ENCODE measurements at places on chromosomes 11 and 22. TPM values are rescaled to one million over a fixed set of nuclear protein-coding genes. Genes with fewer than 3 reads are reported as not detected.

DNA sequence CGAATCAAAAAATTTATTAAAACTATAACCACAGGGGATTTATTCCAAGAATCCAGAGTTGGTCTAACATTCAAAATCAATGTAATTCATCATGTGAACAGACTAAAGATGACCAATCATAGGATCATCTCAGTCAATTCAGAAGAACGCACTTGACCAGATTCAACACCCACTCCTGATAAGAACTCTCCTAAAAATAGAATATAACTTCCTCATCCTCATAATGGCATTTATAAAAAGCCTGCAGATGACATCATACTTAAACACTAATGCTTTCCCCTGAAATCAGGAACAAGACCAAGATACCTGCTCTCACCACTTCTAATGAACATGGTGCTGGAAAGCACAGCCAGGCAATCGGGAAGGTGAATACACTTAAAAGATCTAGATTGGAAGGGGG is 10.5 kb upstream of the MUC2 start:
- peaks cover 5% of the 10 kb centered on the region for H3K4me1 ChIP-seq
- H3K27ac ChIP-seq = no peak overlapping the region
- peaks cover 33% of the 10 kb centered on the region for H3K27me3 ChIP-seq
- DNase-seq = no peak
- no peak overlapping the region for H3K4me3 ChIP-seq

IGLL1 gene
- not detected for total RNA-seq

GRCh38 chr11:128179039-128179438 is 408.3 kb downstream of the ETS1 start:
- peaks cover 20% of the 10 kb centered on the region for H3K27me3 ChIP-seq
- H3K36me3 ChIP-seq = no peaks in the 10 kb centered on the region
- H3K27ac ChIP-seq = no peak overlapping the region
- H3K4me3 ChIP-seq = no peak overlapping the region
- DNase-seq = no peak

CSNK2A3 gene
- total RNA-seq = 1.3 TPM

MFRP gene
- not detected for total RNA-seq

DNA sequence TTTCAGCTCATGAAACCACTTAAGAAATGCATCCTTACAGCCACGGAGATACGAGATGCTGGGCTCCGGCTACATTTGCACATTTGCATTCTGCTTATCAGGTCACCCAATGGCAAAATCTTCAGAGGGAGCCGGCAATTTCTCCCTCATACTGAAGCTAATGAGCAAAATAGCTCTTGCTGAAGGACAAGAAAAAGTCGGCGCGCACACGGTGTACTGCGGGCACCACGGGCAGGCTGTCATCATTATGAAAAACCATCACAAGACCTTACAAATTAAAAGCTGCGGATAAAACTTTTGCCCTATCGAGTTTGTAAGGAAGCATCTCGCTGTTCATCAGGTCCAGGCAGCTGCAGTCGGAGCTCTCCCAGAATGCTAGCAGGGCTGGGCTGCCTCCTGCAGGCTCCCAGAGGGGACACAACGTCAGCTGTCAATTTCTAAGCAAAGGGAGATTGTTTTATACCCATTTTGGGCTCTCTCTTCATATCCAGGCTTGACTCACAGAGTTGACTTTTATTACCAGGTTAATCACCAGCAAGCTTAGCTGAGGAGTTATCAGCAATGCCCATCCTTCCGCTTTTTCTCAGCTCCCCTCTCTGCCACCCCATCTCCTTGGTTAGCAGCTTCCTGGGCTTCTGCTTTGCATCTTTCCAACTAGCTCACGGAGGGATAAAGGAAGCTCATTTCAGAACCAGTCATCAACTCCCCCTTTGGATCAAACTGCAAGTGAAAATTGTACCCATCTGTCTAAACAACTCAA is 375.1 kb downstream of the OPCML start:
- H3K4me3 ChIP-seq = no peak overlapping the region
- H3K27ac ChIP-seq = no peak overlapping the region
- peaks cover 3% of the 10 kb centered on the region for H3K4me1 ChIP-seq

UPB1 gene
- 0.75 TPM for total RNA-seq

LRRC10B gene
- total RNA-seq = 2.0 TPM

- no peaks in the 10 kb centered on the region for H3K27me3 ChIP-seq
- H3K4me3 ChIP-seq = no peak overlapping the region
- no peak overlapping the region for H3K27ac ChIP-seq
Observed at GRCh38 chr22:46640293-46641055, 20.3 kb downstream of the GRAMD4 start.

DNA sequence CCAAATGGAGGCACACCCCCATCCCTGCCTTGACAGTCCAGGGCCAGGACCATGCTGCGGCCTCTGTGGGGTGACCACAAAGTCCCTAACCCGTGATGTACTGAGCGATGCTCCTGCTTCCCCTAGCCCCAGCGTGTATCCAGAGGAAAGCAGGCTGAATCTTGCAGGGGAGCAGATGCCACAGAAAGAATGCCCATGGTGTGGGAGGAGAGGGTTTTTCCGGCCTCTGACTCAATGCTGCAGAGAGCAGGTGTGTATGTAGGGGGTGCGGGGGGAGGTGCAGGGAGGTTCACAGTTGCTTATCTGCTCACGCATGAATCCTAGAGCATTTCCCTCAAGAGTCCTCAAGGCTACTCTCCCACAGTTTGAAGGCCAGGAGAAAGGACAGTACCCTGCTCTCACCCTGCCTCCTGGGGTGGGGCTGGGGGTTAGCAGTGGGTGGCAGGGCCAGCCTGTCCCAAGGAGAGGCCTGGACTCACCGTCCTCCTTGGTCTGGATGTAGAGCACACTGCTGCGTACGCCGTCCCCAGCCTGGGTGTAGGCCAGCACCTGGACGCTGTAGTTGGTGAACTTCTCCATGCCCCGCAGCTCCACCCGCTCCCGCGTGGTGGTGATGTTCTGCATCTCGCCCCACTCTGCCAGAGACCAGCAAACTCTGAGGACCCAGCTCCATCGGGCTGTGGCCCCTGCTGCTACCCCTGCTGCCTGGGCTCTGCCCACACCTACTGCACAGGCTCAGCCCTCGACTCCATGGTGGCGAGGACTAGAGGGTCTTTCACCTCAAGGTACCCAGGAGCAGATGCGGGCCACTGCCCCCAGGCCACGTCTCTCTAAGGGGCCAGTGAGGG is 130.8 kb downstream of the CEP164 start:
- H3K4me1 ChIP-seq = peaks cover 12% of the 10 kb centered on the region
- H3K36me3 ChIP-seq = peaks cover 6% of the 10 kb centered on the region
- peaks cover 23% of the 10 kb centered on the region for H3K27me3 ChIP-seq
- H3K4me3 ChIP-seq = no peak overlapping the region
- no peak overlapping the region for H3K27ac ChIP-seq
- DNase-seq = no peak

NEU3 gene
- 11.2 TPM for total RNA-seq

TRIM49 gene
- not detected for total RNA-seq

LMNTD2 gene
- total RNA-seq = 19.3 TPM

- H3K36me3 ChIP-seq = peaks cover 35% of the 10 kb centered on the region
- H3K27me3 ChIP-seq = no peaks in the 10 kb centered on the region
Observed at GRCh38 chr11:77371646-77372045, 70.2 kb upstream of the GDPD4 start.

DNAJB7 gene
- not detected for total RNA-seq

- H3K4me3 ChIP-seq = peak overlapping the region; percentile 67
- no peaks in the 10 kb centered on the region for H3K36me3 ChIP-seq
- no peak for DNase-seq
- H3K27me3 ChIP-seq = peaks cover 46% of the 10 kb centered on the region
- H3K27ac ChIP-seq = no peak overlapping the region
Observed at GRCh38 chr22:45977551-45978274, 751 bp upstream of the WNT7B start.

- no peak for DNase-seq
- no peak overlapping the region for H3K4me3 ChIP-seq
- peaks cover 6% of the 10 kb centered on the region for H3K4me1 ChIP-seq
- peak overlapping the region; percentile 34 for H3K27ac ChIP-seq
- H3K36me3 ChIP-seq = no peaks in the 10 kb centered on the region
- no peaks in the 10 kb centered on the region for H3K27me3 ChIP-seq
Observed at GRCh38 chr11:93570759-93571413, 27.7 kb upstream of the SMCO4 start.

DNA sequence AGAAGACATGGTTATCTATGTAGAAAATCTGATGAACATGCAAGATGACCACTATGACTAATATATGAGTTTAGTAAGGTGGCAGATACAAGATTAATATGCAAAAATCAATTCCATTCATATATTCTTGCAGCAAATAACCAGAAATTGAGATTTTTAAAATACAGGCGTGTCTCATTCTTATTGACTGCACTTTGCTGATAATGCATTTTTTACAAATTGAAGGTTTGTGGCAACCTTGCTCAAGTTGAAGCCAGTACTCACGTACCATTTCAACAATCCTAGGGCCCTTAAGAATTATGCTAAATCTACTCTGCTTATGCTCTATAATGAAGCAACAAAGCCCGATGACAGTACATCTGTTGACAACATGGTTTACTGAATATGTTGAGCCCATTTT is 104.6 kb downstream of the KCNQ1OT1 start:
- H3K4me1 ChIP-seq = peaks cover 4% of the 10 kb centered on the region
- peaks cover 57% of the 10 kb centered on the region for H3K27me3 ChIP-seq
- peaks cover 2% of the 10 kb centered on the region for H3K36me3 ChIP-seq
- H3K27ac ChIP-seq = no peak overlapping the region
- DNase-seq = no peak

DNA sequence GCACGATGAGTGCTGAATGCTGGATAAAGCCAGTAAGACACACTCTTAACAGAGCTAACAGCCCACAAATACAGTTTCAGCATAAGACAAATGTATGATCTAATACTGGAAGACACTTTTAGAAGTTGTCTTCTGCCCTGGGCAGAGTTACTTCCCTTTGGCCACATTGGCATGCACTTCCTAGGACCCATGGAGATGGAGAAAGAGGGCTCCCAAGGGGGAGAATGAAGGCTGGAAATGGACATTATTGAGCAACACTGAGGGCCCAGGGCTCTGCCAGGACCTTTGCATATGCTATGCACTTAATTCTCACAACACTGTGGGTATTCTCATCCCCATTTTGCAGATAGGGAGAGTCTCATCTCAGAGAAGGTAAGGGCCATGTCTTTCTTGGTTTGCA is 123.1 kb downstream of the ADAMTS15 start:
- no peaks in the 10 kb centered on the region for H3K4me1 ChIP-seq
- no peak overlapping the region for H3K27ac ChIP-seq
- no peak overlapping the region for H3K4me3 ChIP-seq
- DNase-seq = no peak
- peaks cover 30% of the 10 kb centered on the region for H3K27me3 ChIP-seq

GRCh38 chr11:27971171-27971570 is 136.8 kb downstream of the KIF18A start:
- no peak overlapping the region for H3K27ac ChIP-seq
- no peak overlapping the region for H3K4me3 ChIP-seq
- DNase-seq = no peak

OVOL1 gene
- total RNA-seq = 12.4 TPM

DNA sequence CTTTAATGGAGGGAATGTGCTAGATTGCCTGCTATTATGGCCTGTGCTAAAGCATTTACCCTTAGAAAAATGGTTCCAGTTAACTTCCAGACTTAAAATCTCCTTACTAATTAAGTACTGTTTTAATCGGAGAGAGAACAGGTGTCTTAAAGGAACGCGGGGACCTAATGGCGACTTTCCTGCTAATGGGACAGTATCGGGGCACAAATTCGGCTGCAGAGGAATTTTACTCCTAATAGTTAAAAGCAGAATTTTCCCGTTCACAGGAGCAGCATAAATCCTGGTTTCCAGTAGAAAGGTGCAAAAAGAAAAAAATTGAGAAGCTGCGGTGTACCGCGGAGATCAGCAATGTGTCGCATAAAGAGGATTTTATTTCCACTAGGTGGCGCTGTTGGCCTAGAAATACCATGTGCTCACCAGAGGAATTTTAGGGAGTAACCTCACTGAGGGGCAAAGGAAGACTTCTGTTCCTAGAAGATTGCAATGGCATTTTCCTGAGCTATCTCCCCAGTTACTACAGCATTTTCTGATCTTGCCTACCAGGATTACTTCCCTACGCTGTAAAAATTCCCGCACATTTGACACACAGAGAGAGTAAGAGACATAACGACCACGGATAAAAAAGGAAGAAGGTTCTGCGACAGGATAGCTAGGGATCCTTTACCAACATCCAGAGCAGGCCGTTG is 44.5 kb downstream of the ZNF280B start:
- H3K36me3 ChIP-seq = peaks cover under 1% of the 10 kb centered on the region
- no peak overlapping the region for H3K4me3 ChIP-seq
- H3K27ac ChIP-seq = no peak overlapping the region
- peak; percentile 58 for DNase-seq
- no peaks in the 10 kb centered on the region for H3K4me1 ChIP-seq
- H3K27me3 ChIP-seq = peaks cover 62% of the 10 kb centered on the region

DNA sequence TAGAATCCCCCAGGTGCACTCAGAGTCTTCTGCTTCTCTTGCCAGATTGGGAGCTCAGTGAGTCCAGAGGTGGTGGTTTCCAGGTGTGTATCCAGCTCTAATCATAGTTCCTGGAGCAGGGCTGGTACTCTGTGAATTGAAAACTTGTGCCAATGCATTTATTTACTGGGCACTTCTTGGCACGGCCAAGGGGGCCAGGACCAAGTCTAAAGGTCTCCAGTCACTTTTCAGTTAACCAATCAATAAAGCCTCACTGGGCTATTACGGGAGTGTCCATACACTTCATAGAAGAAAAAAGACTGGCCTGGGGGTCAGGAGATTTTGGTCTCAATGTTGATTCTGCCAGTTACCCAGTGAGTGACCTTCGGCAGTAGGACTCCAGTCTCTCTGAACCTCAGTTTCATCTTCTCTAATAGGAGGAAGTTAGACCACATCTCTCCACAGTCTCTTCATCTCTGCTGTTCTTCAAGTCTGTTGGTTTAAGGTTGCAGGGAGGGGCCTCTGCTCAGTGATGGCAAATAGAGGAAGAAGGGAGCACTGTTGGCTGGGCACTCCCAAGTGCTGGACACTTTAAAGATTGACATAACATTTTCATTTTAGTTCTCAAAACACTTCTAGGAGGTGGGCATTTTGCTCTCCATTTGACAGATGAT is 188.5 kb upstream of the E2F8 start:
- H3K27me3 ChIP-seq = peaks cover 4% of the 10 kb centered on the region
- no peak for DNase-seq
- H3K4me1 ChIP-seq = peaks cover 24% of the 10 kb centered on the region

CYTH4 gene
- total RNA-seq = not detected

- no peaks in the 10 kb centered on the region for H3K36me3 ChIP-seq
- peak; percentile 4 for DNase-seq
- H3K4me3 ChIP-seq = no peak overlapping the region
- H3K27ac ChIP-seq = no peak overlapping the region
Observed at GRCh38 chr11:120054753-120055045, 83.2 kb downstream of the TRIM29 start.

CERK gene
- total RNA-seq = 59.2 TPM

- H3K36me3 ChIP-seq = no peaks in the 10 kb centered on the region
- no peak for DNase-seq
- no peak overlapping the region for H3K4me3 ChIP-seq
- no peaks in the 10 kb centered on the region for H3K27me3 ChIP-seq
- no peak overlapping the region for H3K27ac ChIP-seq
Observed at GRCh38 chr11:79312617-79313529, 128.0 kb downstream of the TENM4 start.

ARRB1 gene
- 36.0 TPM for total RNA-seq

Data from progenitor cell of endocrine pancreas (in vitro differentiated cells).